ENCODE measurements at places on chromosomes 1 and 21. TPM values are rescaled to one million over a fixed set of nuclear protein-coding genes. Genes with fewer than 3 reads are reported as not detected.
A peak's percentile ranks its signal among the peaks of the same experiment; 100 is the strongest.

GRCh38 chr1:21149855-21150432, 26.8 kb downstream of the EIF4G3 start:
- peaks cover 4% of the 10 kb centered on the region for H3K36me3 ChIP-seq
- H3K27ac ChIP-seq: no peak overlapping the region
- H3K4me3 ChIP-seq: no peak overlapping the region
- no peaks in the 10 kb centered on the region for H3K27me3 ChIP-seq

Gene S100A7A
- total RNA-seq: not detected

- no peaks in the 10 kb centered on the region for H3K36me3 ChIP-seq
- H3K4me3 ChIP-seq: no peak overlapping the region
- peaks cover 21% of the 10 kb centered on the region for H3K4me1 ChIP-seq
- no peak overlapping the region for H3K27ac ChIP-seq
- no peaks in the 10 kb centered on the region for H3K27me3 ChIP-seq
Observed at GRCh38 chr1:116368241-116368640, 4.8 kb upstream of the ATP1A1 start.

Gene RHD
- not detected for total RNA-seq

DNA sequence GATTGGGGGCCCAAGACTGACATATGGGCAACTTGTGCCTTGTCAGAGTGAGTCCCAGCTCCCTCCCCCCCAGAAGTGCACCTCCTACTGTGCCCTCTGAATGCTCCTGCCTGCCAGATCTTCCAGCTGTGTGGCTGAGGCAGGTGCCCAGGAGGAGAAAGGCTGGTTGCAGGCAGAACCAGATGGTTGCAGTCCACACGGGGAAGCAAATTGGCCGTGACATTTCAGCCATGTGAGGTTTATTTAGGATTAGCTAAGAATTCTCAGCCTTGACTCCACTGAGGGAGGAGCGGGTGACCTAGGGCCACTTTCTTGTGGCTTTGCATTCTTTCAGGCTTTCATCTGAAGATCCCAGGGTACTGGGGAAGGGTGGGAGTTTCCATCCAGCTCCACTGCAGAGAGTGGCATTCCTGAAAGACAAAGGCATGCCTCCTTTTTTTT, 33.8 kb downstream of the PEX14 start:
- no peak overlapping the region for H3K27ac ChIP-seq
- DNase-seq: no peak
- H3K27me3 ChIP-seq: no peaks in the 10 kb centered on the region
- peaks cover 65% of the 10 kb centered on the region for H3K4me1 ChIP-seq
- no peaks in the 10 kb centered on the region for H3K36me3 ChIP-seq

DNA sequence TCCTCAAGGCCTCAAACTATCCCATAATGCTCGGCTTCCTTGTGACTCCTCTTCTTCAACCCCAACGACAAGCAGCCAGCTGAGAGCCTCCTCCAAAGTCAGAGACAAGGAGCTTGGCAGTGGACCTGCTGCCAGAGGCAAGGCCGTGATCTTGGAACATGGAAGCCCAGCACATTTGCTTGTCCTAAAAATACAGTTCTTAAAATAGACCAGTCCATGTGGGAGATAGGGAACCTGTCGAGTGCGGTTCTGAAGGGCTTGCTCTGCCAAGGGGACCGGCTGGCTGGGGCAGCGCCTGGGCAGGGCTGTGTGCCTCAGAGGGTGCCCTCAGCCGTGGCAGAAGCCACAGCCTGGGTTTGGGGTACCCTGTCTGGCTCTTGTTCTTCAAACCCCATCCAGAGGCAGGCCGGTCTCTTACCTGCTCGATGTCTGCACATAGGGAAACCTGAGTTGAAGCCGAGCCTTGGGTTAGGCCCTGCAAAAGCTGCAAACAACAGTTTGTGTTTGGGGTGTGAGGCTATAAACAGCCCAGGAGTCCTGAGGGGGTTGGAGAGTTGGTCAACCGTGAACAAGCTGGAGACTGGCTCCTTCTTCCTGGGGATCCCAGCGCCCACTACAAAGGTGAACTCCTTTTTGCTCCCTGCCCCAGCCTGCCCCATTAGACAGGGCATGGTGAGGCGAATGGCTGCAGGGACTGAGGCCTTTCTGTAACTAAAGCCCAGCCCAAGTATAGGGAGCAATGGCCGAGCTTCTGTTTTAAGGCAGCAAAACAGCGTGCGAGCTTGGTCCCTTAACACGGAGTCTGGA, 228.8 kb downstream of the CAMTA1 start:
- no peak for DNase-seq
- H3K4me3 ChIP-seq: no peak overlapping the region
- H3K36me3 ChIP-seq: no peaks in the 10 kb centered on the region
- no peaks in the 10 kb centered on the region for H3K4me1 ChIP-seq
- no peaks in the 10 kb centered on the region for H3K27me3 ChIP-seq

- H3K27me3 ChIP-seq: no peaks in the 10 kb centered on the region
- peaks cover 4% of the 10 kb centered on the region for H3K36me3 ChIP-seq
- no peak overlapping the region for H3K4me3 ChIP-seq
- no peak for DNase-seq
- peak overlapping the region; percentile 40 for H3K27ac ChIP-seq
Observed at GRCh38 chr1:116409751-116410191, 36.7 kb downstream of the ATP1A1 start.

- DNase-seq: no peak
- no peaks in the 10 kb centered on the region for H3K27me3 ChIP-seq
- H3K36me3 ChIP-seq: peaks cover 18% of the 10 kb centered on the region
- H3K4me1 ChIP-seq: no peaks in the 10 kb centered on the region
- no peak overlapping the region for H3K27ac ChIP-seq
Observed at GRCh38 chr1:42504535-42505128, 41.5 kb downstream of the CCDC30 start.

DNA sequence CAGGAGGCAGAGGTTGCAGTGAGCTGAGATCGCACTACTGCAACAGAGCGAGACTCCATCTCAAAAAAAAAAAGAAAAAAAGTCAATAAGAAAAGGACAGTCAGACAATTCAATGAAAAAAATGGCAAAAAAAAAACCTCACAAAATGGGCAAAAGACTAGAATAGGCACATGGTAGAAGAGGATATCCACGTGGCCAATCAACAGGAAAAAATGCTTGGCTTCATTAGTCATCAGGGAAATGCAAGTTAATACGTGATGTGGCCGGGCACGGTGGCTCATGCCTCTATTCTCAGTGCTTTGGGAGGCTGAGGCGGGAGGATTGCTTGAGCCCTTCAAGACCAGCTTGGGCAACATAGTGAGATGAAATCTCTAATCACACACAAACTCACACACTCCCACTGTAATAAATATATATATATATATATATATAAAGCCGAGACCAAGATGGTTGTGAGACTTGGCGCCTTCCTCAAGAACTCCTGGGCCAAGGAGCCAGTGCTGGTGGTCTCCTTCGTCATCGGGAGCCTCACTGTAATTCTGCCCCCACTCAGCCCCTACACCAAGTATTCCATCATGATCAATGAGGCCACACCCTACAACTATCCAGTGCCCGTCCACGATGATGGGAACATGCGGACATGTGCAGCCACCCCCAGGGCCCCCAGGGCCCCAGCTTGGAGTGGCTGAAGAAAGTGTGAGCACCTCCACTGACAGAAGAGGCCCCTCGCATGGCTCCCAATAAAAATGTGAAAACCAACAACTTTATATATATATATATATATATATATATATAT, 22.9 kb upstream of the LEFTY2 start:
- H3K27ac ChIP-seq: no peak overlapping the region
- no peaks in the 10 kb centered on the region for H3K36me3 ChIP-seq
- no peak for DNase-seq
- H3K4me3 ChIP-seq: no peak overlapping the region

Gene COG2
- total RNA-seq: 48.0 TPM

Gene FOXO6
- total RNA-seq: 0.19 TPM

GRCh38 chr1:116571215-116571919, 541 bp upstream of the CD58 start:
- H3K27me3 ChIP-seq: no peaks in the 10 kb centered on the region
- H3K4me1 ChIP-seq: peaks cover 10% of the 10 kb centered on the region
- no peaks in the 10 kb centered on the region for H3K36me3 ChIP-seq

Gene PTPRC
- total RNA-seq: 906 TPM

Gene TTC39A
- not detected for total RNA-seq

Gene DLGAP3
- total RNA-seq: 0.77 TPM

Measured in naive thymus-derived CD8-positive, alpha-beta T cell (primary cell).